ENCODE measurements at places on chromosomes 3 and 15.

- DNase-seq: no peak
Measured at GRCh38 chr3:107525644-107526305, 3.0 kb downstream of the BBX start.

- no peak for DNase-seq
Measured at GRCh38 chr3:99418209-99418635, 220.2 kb upstream of the COL8A1 start.

GRCh38 chr15:52146776-52147175 lies 34.2 kb upstream of the BCL2L10 start:
- DNase-seq: no peak

- DNase-seq: no peak
Measured at GRCh38 chr3:169526246-169526645, 137.3 kb downstream of the MECOM start.

DNA sequence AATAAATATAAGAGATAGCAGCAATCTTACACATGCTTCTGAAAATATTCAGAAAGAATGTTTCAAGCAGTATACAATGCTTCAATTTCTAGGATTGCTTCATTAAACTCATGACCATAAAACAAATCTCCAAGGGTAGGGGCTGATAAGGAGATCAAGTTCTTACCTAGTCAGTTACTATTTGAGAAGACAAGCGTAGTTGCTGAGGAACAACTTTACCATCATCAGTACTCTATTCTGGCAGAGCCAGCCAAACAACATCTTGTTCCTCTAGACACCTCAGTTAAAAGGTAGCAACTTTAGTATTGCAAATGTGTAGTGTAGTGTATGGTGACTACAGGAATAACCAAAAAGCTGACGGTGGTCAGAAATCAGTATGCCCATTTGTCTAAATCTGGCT lies 85.4 kb upstream of the CHRM5 start:
- DNase-seq: no peak

- no peak for DNase-seq
Measured at GRCh38 chr15:87089551-87089950, 1009.9 kb downstream of the AGBL1 start.

GRCh38 chr3:189040656-189041335 lies 131.0 kb upstream of the TPRG1 start:
- no peak for DNase-seq

DNA sequence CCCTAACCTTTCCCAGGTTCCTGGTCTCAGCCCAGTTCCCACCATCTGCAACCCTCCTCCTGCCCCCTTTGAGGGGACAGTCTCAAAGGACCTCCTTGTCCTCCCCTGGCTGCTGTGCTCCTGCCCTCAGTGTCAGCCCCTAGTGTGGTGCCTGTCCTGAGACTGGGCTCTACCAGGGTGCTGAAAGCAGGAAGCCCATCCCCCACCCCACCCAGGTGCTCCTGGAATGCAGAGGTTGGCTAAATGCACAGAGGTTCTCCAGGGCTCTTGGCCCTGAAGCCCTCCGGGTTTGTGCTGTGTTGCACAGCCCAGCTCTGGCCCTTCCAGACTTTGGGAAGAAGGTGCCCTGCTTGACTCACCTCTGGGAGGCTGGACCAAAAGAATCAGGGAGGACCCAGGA lies 21.8 kb downstream of the C3orf18 start:
- DNase-seq: no peak

DNA sequence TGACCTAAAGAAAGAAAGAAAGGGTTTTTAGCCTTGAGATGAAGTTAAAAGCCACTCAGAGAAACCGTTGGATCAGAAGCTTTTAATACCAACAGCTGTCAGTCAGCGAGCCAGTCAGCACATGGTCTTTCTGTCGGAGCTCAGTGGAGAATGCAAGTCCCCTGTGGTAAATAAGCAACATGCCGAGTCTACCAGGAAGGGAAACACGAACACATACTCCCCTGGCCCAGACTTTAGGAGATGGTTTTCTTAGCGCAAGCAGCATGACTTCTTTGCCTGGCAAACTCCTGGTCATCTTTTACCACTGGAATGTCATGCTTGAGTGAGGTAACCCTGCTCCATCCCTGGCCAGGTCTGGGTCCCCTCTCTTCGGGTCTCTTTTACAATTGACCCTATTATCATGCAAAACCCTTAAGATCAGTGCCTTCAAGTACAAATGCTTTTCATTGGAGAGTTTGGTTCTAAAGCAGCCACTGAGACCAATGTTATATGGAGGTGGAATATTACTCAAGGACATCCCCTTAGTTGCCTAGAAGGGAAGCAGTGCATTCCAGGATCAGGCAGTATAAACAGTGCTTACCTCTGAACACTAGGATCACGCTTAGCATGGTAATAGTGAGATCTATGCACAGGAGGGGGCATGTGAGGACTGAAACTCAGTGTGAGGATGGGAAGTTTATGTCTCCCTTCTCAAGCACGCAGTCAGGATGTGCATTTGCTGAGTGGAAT lies 28.2 kb downstream of the SLCO3A1 start:
- no peak for DNase-seq

DNA sequence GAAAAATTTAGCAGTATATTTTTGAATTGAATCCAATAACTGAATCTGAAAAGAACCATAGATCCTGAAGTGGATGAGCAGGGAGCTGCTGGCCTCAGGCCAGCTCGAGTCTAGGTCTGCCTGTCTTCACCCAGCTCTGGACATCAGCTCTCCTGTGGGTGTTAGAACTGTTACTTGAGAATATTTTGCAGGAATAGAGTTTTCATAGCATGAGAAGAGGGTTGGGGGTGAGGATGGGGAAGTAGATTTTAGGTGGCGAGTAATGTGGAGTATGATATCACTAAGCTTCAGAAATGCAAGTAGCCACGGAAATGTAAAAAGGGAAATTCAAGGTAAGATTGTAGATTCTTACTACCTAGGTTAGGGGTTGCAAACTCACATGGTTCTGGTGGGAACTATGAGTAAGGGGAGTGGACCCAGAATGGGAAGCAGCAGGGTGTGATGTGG lies 6.2 kb downstream of the RAB8B start:
- DNase-seq: no peak

DNA sequence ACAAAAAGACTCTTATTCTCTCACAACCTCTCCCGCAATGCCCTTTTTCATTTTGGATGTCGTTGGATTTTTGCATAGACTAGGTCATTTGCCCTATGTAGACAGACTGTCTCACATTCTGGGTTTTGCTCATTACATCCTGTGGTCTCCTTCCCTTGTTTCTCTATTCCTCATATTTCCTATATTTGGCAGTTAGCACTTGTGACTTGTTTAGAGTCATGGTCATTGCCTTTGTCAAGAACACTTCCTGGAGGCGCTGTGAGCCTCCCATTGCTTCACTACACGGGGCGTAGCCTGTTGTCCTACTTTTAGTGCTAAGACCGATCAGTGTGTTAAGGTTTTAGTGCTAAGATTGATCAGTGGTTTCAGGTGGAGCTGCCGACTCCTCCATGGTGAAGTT lies 16.1 kb upstream of the TATDN2 start:
- no peak for DNase-seq

DNA sequence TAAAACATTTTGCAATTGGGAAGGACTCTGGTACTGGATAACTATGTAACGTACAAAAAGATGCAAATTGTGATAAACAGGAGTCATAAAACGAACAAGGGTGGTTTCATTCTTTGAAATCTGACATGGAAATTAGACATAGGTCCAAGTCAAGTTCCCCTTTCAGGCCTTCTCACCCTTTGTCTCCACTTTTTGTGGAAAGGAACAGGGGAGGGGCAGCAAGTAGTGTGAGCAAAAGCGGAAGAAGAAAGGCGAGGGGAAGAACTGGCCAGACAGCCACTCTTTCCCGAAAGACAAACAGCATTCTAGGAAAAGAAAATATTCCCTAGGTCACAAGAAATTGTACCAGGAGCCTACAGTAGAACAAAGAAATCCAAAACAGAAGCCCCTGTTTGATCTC lies 52.6 kb downstream of the MCF2L2 start:
- DNase-seq: no peak

- no peak for DNase-seq
Measured at GRCh38 chr3:167162083-167162482, 218.0 kb downstream of the ZBBX start.

DNA sequence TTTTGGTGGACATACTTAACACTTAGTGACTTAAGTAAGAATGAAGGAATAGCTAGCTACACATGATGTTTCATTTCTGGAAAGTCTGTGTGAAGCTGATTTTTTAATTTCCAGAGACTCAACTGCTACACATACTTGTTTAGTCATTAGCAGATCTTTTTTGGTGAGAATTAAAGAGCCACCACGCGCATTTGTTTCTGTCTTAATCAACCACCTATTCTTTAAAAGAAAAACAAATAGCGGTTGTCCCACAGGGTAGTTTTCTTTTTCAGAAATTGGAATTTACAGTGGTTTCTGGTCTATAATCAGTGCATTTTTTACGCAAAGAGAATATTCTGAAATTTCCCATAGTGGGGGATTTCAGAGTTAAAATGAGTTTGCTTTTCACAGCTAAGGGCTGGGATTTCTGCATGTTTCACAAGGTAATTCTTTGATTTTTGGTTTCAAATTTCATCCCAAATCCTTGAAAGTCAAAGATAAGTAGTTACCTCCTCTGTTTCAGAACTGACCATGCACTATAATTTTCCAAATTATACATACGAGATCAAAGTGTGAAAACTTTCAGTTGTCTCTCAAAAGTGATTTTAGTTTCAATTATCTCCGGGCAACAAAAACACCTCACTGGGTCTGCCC lies 631.0 kb upstream of the GRM7 start:
- DNase-seq: no peak

DNA sequence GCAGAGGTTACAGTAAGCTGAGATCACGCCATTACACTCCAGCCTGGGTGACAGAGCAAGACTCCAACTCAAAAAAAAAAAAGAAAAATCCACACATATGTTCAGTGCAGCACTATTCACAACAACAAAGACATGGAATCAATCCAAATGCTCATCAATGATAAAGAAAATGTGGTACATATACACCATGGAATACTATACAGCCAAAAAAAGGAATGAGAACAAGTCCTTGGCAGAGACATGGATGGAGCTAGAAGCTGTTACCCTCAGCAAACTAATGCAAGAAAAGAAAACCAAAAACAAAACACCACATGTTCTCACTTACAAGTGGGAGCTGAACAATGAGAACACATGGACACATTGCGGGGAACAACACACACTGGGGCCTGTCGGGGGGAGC lies 25.5 kb downstream of the PYGO1 start:
- no peak for DNase-seq

DNA sequence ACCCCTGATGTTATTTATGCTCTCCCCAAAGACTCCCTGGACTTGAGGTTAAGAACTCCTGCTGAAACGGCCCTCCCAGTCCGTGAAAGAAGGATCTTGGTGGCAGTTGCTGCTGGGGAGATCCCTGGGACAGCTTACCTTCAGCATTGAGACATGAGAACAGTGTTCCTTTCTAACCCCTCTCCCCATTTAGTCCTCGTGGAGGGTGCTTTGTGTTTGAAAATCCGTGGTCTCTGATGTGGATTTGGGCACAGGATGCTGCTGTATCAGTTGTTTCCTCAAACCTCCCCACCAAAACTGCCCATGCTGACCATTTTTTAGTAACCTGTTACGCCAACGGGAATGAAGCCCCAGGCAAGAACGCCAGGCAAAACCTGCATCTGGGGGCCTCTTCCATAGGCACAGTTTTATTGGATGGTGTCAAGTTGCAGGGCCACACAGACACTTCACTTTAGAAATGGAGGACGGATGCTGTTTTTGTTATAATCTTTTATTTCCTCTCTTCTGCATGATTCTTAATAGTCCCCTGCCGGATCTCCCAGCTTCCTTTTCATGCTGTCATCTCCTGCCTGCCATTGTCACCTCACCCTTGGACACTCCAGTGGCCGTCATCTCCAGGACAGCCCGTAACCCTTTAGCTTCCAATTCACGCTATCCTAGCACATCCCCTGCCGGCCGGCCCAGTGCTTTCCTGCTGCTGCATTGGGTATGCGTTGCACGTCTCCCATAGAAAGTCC lies 31.7 kb upstream of the CEMIP start:
- peak; percentile 47 for DNase-seq

GRCh38 chr3:86958534-86958933 lies 32.4 kb downstream of the VGLL3 start:
- no peak for DNase-seq

- DNase-seq: peak; percentile 78
Measured at GRCh38 chr15:88803241-88803919, at the start of gene ACAN. Gene ACAN, plus strand, starts transcription at chr15:88803436. Its CDS starts 32,771 bp downstream, at chr15:88836207.

DNA sequence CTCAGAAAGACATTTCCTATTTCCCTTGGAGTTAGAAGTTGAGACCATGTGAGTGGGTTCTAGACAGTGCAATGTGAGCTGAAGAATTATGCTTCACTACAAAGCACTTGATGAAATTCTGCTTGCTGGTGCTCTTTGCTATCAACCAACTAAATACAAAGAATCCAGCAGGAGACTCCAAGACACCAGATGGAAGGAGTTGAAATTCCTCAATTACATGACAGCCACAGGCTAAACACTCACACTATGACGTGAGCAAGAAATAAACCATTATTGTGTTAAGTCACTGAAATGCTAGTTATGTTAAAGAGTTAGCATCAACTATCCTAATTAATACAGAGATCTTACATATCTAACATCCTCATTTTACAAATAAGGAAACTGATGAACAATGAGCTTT lies 8.2 kb upstream of the MAP4 start:
- DNase-seq: no peak

GRCh38 chr3:46100812-46101211 lies 73.5 kb upstream of the XCR1 start:
- no peak for DNase-seq

- no peak for DNase-seq
Measured at GRCh38 chr3:171133337-171133736, 106.8 kb upstream of the SLC2A2 start.

- no peak for DNase-seq
Measured at GRCh38 chr15:43146184-43146583, 12.8 kb downstream of the TMEM62 start.

GRCh38 chr3:59127071-59127470 lies 77.2 kb upstream of the CFAP20DC start:
- no peak for DNase-seq

DNA sequence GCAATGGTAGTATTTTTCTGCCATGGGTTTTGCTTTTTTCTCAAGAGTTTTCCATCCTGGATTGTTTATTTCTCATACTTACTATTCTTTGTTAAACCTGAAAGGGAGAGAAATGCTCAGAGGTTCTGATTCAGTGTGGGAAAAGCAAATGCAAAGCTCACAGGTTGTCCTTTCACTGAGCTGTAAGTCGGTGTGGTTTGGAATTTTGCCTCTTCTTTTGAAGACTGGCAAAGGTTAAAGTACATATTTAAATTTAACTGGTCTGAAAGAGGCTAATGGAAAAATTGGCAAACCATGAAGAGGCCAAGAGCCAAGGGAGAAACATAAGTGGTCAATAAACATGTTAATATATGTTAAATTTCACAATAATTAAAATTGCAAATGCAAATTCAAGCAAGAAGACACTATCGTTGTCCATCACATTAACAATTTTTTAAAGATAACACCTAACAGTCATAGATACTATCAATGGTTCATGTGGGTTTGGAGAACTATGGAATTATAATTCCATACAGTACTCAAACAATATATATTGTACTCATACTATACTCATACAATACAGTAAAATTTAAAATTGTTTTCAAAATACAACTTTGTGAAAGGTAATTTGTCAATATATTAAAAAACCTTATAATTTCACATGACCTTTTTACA lies 246.8 kb upstream of the STT3B start:
- no peak for DNase-seq

- DNase-seq: no peak
Measured at GRCh38 chr3:154615471-154615870, 185.5 kb upstream of the GPR149 start.
